Right renal pelvis (tissue), 4 donors: ENCODE measurements at places on chromosomes 11 and 22.

GRCh38 chr22:21054046-21054713 lies 8.4 kb downstream of the LRRC74B start:
- DNase-seq = no peak

DNA sequence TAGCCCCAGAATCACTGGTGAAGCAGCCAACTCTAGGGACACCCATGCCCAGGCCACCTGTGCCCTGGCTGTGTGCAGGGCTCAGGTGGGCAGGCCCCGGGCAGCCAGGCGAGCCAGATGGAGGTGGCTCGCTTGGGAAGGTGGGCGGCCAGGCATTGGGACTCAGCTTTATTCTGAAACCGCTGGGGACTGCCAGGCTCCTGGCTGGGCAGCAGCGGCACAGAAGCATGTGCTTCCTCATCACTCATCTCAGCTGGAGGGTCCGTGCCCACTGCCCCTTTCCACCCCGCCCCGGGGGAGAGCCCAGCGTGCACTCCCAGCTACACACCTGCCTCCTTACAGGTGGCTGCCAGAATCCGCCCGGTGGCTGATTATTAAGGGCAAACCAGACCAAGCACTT lies 27.1 kb upstream of the SLC22A12 start:
- no peak for DNase-seq

GRCh38 chr22:25176175-25176574 lies 23.5 kb upstream of the CRYBB3 start:
- DNase-seq = no peak

- no peak for DNase-seq
Observed at GRCh38 chr22:46147061-46147460, 3.3 kb upstream of the PPARA start.

- DNase-seq = no peak
Observed at GRCh38 chr11:11972730-11973341, 35.6 kb downstream of the DKK3 start.

GRCh38 chr11:88454881-88455280 lies 117.3 kb upstream of the CTSC start:
- DNase-seq = no peak

DNA sequence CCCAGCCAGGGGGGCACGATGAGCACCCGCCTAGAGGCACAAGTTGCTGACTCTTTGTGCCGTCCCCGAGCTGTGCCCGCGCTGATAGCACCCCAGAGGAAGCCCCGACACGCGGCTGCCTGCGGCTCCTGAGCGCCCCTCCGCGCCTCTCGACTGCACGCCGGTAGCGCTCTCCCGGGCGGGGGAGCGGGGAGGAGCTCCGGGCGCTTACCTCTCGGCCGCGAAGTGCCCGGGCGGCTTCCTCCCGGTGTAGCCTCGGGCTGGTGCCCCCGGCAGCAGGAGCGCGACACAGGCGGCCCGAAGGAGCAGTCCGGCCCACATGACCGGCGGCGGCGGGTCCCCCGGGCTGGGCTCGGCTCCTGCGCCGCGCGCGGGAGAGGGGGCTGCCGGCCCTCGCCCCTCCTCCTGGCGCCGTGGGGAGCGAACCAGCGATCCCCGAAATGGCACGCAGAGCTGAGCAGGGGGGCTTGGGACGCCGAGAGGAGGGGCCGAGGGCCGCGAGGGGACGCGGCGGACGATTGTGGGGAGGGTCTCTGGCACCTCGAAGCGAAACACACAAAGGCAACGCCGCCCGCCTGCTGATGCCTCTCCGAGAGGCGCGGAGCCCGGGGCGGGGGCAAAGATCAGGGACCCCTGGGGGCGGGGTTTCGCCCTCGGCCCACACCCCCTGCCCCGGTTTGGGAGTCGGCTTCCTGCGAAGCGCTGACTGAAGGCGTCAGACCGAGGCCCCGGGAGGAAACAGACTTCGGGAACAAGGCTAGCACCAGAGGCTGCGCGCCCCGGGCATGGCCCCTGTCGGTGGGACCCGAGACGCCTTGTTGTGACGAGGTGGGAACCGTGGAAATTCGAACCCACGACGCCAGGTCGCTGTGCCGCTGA lies at the start of gene VWCE:
Gene VWCE (minus strand): TSS at position 600 of the 879 bp plus-strand sequence. CDS start 279 bp downstream, at position 321.
- DNase-seq = no peak

DNA sequence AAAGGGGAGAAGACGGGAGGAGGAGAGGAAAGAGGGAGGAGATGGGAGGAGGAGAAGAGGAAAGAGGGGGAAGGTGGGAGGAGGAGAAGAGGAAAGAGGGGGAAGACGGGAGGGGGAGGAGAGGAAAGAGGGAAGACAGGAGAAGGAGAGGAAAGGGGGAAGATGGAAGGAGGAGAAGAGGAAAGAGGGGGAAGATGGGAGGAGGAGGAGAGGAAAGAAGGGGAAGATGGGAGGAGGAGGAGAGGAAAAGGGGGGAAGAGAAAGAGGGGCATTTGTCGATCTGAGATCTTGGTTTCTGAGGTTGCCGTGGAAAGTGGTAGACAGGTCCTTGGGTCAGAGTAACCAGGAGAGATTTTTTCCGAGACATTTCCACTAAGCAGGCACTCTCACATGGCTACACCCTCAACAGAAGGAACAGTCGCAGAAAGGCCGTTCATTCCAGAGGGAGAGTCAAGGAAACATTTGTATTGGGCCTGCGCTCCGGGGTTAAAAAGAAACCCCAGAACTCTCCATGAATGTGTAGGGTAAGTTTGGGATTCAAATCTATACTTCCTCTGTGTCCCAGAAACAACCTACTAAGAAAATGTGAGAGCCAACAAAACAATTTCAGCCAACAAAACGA lies 39.8 kb upstream of the CARS1 start:
- DNase-seq = no peak

DNA sequence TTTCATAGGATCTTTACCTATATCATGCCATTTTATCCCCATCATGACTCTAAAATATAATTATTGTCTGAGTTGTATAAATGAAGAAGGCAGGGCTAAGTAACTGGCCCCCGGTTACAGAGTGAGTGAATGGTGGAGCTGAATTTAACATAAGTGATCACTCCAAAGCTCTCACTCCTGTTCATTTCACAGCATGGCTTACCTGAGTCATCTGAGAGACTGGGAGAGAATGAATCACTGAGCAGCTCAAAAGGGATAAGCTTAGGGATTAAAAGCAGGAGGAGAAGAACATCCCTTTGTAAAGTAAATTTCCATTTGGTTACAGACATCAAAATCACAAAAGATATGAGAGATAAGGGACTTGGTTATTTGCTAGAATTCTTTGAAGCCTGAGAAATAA lies 294.0 kb upstream of the CTSC start:
- no peak for DNase-seq

DNA sequence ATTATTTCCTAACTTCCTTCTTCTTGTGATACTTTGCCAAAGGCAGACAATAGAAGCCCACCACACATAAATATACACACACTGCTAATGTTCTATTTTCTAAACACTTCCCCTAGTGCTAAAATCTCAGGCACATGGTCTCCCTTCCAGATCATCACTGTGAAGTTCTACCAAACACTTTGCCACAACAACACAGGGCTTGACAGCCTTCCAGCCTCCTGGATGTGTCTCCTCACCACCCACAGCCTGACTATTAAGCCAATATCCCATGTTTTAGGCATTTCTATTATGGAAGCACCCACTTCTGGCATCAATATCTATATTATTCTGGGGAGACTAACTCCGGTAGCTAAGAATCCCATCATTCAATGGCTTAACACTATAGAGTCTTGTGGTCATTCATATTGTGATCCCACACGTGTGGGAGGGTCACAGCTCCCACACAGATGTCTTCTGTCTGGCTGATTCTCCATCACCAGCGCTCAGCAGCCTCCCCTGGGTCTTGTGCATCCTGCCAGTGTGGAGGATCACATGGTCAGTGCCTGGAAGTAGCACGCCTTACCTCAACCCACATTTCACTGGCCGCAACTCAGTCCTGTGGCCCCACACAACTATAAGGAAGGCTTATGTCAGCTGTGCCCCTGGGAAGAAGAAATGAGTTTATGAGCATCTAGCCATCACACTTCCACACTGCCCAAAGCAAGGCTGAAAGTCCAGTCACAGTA lies 29.0 kb downstream of the SPATA19 start:
- DNase-seq = no peak

DNA sequence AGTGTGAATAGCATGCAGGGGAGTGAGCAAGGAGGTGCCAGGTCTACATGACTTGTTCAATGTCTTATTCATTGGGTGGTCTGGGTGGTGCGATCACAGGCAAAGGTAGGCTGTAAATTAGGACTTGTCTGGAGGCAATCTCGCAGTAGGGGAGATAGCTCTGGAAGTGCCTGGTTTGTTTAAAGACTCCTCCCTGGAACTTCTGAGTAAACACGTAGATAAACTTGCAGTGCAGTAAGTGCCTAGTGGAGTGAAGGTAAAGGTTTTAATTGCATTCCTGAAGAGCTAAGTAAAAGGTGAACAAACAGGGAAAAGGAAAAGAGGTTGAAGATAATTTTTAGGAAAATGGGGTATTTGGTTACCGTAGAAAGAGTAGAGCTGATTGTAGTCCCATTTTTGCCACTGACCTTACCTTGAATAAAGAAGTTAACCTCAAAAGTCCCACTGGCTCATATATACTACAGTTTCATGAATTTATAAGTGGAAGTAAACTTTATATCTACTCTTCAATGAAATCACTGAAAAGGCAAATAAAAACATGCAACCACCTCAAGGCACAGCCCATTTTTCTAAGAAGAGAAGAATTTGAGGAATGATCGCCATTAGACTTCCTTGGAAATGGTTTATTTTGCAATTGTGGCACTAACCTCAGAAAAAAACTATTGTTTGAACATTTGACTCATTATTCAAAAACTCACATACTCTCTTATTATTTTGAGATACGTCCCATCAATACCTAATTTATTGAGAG lies 44.3 kb downstream of the AASDHPPT start:
- no peak for DNase-seq

DNA sequence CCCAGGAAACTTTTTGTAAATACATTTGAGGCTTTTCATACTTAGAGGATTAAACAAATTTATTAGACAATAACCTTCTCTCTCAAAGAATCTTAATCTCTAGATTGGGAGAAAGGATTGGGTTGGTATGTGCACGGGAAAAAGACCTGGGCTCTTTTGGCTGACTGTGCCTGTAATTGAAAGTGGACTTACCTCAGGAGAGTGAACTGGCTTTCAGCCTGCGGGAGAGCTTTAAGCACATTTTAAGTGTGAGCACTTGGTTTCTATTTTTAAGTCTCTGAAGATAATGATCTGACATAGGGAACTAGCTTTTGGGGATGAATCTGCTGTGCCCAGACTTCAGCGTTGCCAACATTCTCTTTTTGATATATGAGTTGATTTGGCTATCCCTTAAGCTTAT lies 35.8 kb downstream of the UVRAG start:
- no peak for DNase-seq
